Hepatic stellate cell (primary cell): ENCODE measurements at places on chromosomes 7 and 10.

GRCh38 chr10:85610381-85611092 is 756.1 kb downstream of the GRID1 start:
- no peak for DNase-seq

- DNase-seq: no peak
These were observed 100.8 kb upstream of the STK17A start for GRCh38 chr7:43481902-43482678.

DNA sequence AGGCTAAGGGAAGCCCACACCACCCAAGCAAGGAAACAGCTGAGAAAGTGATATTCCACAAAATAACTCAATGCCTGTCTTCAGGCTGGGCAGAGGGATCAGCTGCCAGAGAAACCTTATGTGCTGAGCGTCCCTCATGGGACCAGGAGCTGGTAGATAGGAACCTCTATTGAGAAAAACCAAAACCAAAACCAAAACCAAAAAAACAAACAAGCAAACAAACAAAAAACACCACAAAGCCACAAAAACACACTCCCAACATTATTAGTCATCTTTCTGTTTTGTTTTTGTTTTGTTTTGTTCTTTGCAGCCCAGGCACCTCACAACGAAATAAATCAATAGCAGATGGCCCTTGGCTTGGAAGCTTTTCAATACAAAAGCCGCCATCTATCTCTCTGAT is 760.8 kb upstream of the CELF2 start:
- DNase-seq: no peak

DNA sequence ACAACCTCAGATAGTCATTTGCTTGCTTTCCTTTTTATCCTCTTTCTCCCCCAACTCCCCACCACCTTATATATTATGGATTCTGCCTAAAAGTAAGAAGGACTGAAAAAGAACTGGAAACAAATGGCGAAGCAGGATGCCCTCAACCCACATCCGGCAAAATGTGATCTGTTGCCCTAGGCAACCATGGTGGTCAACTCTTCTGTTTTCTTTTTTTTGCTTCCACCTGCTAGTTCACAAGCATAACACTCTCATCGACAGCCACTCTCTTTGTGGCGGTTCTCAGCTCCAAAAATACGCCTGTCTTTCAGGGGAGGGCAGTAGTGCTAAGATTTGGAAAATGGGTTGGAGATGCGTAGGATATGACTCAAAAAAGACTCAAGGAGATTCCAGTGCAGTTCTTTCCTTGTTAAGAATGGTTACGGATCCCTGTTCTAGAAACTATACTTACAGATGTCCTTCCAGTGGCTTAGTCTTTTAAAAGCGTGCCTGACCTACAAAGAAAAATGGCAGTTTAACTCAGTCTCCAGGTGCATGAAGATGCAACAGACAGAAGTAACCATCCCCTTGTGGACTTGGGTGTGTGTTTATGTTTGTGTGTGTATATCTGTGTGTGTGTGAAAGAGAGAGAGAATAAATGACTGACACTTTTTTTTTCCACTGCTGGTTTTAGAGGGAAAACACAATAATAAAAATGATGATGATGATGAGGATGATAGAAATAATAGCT is 10.7 kb downstream of the APBB1IP start:
- no peak for DNase-seq
